ENCODE measurements at places on chromosomes 5 and 9.

DNA sequence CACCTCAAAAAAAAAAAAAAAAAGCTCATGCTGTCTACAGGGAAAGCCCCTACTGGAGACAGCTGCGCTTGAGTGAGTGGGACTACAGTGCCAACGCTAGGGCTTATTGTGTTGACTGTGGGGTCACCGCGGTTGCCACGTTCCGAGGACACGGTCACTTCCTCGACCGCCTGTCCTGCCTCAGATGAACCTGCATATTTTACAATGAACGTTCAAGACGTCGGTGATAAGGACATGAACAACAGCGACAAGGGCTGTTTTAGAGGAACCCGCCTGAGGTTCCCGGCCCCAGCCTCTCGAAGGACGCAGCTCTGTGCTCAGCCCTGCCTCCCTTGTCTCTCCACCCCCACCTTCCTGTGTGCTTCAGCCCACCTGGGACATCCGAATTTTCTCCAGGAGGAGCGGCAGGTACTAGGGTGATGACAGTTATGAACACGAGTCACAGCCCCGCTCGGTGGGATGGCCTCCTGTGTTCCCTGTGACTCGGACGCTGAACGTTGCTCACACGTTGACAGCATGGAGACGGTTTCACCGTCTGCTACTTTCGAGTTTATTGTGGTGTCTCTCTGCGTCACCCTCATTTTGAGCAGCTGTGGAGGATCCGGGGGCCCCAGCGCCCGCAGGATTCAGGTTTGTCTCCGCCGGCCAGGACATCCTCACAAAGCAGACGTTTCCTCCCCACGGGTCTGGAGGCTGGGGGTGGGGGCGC is 11.3 kb upstream of the DIPK1B start:
- DNase-seq = peak; percentile 50

GRCh38 chr9:35691334-35691650 is 1.6 kb upstream of the TPM2 start:
- no peak for DNase-seq

DNA sequence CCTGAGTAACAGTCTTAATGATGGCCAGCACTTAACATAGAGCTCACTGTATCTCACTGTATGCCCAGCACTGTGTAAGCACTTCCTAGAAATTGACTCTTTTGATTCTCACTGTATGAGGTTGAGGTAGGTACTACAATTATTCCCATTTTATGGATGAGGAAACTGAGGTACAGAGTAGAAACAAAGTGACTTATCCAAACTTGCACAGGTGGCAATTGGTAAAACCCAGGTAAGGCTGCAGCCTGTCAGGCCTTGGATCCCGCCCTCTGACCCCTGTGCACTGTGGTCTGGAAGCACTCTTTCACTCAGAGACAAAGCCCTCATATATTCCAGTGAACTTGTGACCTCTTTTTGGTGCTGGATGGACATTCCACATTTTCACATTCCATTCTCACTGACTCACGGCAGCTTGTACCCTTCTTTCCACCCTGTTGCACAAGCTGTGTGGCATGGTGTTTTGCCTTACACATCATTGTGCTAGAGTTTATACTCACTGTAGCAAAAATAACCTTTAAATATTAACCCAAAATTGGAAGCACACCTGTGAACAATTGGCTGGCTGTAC is 21.7 kb downstream of the ANKRD55 start:
- DNase-seq = no peak

DNA sequence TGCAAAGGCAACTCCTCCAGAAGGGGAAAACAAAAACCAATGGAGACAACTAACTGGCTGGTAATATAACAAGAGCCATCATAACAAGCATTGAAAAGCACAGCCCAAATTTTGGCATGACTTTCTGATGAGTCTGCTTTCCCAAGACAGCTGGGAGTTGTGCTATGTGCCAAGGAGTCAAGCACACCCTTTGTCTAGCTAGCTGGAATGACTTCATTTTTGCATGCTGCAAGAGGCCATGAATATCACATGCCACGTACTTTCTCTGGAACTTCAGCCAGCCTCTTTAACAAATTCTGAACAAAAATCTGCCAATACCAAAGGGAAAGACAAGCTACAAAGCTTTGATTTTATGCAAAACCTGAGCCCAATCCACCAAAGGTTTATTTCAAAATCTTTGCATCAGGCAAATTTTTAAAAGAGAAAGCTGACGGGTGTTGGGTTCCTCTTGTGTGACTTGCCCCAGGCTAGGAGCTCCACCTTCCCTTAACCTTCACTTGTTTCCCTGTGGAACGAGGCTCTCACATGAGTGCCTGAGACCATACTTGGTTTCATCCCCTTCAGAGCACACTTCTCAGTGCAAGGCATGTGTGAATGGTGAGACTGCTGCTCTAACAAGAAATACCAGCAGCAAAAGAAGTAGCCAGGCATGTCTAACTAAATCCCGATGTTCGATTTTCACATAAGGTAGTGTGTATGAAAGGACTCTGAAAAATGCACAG is 47.3 kb downstream of the S1PR3 start:
- DNase-seq = no peak

- no peak for DNase-seq
These were observed 3.8 kb upstream of the COL27A1 start for GRCh38 chr9:114151426-114151956.

- DNase-seq = no peak
These were observed 500.0 kb downstream of the SPATA31D1 start for GRCh38 chr9:82488313-82489200.

DNA sequence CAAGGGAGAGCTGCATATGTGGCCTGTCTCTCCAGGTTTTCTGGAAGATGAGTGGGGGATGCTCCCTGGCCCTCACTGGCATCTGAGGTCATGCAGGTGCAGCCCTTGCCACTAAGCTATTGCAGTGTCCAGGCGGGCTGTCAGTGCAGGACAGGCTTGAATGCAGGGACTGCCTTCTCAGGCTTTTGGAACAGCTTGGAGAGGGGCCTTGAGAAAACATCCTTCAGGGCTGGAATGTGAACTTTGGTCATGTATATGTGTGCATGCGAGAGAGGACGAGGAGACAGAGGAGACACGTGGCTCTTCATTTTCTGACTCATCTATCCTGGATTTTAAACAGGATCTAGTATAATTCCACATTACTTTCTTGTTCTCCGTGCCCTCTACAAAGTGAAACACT is 90.3 kb downstream of the MACROH2A1 start:
- no peak for DNase-seq

DNA sequence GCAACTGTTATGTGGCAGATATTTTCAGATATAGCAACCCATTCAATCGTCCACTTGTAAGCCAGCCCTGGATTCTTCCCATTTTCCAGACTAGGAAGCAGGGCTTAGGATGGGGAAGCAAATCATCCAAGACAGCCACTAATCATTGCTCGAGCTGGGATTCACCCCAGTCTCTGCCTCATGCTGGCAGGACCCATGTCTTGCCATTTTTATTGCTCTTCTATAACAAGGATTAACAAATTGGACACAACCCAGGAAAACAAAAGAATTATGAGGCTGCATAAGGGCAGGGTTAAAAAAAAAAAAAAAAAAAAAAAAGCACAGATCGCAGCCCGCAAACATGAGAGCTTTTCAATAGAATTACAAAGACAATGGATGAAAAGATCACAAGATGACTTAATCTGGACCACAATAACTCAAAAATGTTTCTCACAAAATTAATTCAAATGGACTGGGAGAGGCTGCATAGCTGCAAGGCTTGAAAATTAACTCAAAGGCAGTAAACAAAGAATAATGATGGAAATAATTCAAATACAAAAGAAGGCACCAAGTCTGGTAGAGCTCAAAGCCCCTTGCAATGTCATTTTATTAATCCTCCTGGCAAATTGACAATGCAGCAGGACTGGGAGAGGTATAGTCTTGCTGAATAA is 40.7 kb downstream of the ASTN2 start:
- no peak for DNase-seq

DNA sequence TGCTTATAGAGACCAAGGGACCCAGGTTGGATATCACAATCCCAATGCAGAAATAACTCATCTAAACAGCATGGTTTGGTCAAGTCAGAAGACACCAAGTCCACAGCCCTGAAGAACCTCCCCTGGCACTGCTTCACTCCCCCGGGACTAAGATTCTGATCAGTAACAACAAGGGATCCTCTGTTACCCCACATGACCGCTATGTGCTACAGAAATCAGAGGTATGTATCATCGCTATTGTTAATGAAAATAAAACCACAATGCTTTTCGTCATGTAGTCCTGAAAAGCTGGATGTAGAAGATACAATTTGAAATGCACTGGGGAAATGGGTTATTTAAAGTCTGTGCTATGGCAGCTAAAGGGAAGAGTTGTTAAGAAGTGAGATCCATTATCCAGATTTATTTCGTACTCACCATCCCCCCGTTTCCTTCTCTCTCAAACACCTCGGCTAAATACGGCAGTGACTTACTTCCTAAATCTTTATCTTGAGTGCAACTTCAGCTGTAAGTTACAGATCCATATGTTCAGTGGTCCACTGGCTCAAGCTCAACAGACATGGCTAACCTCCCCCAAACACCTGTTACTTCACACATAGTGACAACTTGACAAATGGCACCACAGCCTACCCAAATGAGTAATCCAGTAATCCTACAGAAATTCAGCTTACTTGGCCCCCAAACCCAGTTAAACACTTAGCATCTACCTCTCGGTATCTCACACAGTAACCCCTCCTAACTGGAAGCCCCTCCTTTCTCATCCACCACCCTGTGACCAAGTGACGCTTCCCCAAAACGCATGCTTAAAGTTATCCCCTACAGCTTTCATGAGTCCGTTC is 129.2 kb downstream of the MYO10 start:
- DNase-seq = no peak

- DNase-seq = no peak
These were observed 12.1 kb upstream of the PLEKHG4B start for GRCh38 chr5:79821-80220.

DNA sequence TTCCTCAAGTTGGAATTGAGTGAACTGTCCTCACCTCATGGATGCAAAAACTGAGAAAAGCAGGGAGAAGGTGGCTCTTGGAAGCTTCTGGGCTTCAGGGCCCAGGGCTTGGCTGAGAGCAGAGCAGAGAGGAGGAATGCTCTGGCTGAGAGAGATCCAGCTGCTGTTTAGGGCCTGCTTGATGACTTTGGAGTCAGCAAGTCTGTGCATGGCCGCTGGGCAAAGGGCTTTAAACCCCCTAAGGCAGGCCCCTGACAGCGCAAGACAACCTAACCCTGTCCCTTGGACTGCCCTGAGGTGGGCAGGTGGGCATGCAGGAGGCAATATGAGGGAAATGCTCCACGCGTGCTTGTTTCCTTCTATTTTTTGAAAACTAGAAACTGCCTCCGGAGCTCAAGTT is 8.6 kb downstream of the STC2 start:
- no peak for DNase-seq

GRCh38 chr9:77663754-77664153 is 15.6 kb upstream of the GNA14 start:
- no peak for DNase-seq

GRCh38 chr5:137488974-137489373 is 10.2 kb downstream of the SPOCK1 start:
- DNase-seq = no peak

GRCh38 chr9:135221951-135222631 is 134.6 kb downstream of the OLFM1 start:
- no peak for DNase-seq

Data from stimulated activated CD8-positive, alpha-beta memory T cell treated with anti-CD3 and anti-CD28 coated beads, Interleukin-7, amount 100 ng/mL, for 48 hours (primary cell).